ENCODE measurements at places on chromosomes 3 and 15. TPM values are rescaled to one million over a fixed set of nuclear protein-coding genes. Genes with fewer than 3 reads are reported as not detected.

Gene MED12L
- total RNA-seq = not detected

Gene AGTR1
- not detected for total RNA-seq

Gene KAT2B
- 1.4 TPM for total RNA-seq

Gene SI
- total RNA-seq = not detected

Gene PPP1R14D
- not detected for total RNA-seq

Gene GP5
- not detected for total RNA-seq

Gene MASP1
- 0.23 TPM for total RNA-seq

Gene CCDC54
- total RNA-seq = not detected

Gene PEX5L
- 0.15 TPM for total RNA-seq

Gene CA12
- total RNA-seq = 107 TPM

Gene ANKUB1
- 0.31 TPM for total RNA-seq

Gene TRPM1
- total RNA-seq = not detected

Gene FAM43A
- total RNA-seq = 0.72 TPM

Gene TBC1D23
- total RNA-seq = 21.9 TPM

Gene SCAMP5
- under 0.01 TPM for total RNA-seq

Gene CASR
- not detected for total RNA-seq

Gene SLC9C1
- total RNA-seq = not detected

Gene ARPP21
- not detected for total RNA-seq

Gene LCTL
- total RNA-seq = not detected

Gene PIERCE2
- 1.1 TPM for total RNA-seq

Gene CPNE9
- total RNA-seq = not detected

Gene PRKCI
- 49.6 TPM for total RNA-seq

Gene C3orf85
- total RNA-seq = not detected

Gene ROPN1
- total RNA-seq = not detected

Gene NEO1
- 8.5 TPM for total RNA-seq

Gene MINAR1
- 0.08 TPM for total RNA-seq

Gene SERPINI1
- 2.2 TPM for total RNA-seq

Gene NMNAT3
- total RNA-seq = 4.0 TPM

Gene SLC12A1
- not detected for total RNA-seq

Gene GOLGA6L10
- total RNA-seq = 0.23 TPM

Gene SNRPN
- total RNA-seq = 69.8 TPM

All from hair follicular keratinocyte (primary cell).